GM23248 (cell line): ENCODE measurements at places on chromosomes 1 and 21. TPM values are rescaled to one million over a fixed set of nuclear protein-coding genes. Genes with fewer than 3 reads are reported as not detected.

GJC2 gene
- total RNA-seq = 0.54 and 2.7 TPM in 2 replicates

CFHR4 gene
- not detected in 2 replicates for total RNA-seq

UBE2U gene
- total RNA-seq = not detected in 2 replicates

WDR64 gene
- total RNA-seq = not detected in 2 replicates

BLACAT1 gene
- total RNA-seq = not detected in 2 replicates

SH2D1B gene
- total RNA-seq = not detected in 2 replicates

MYCL gene
- 0.32 TPM in 1 of 2 replicates, not detected in the other for total RNA-seq

TLR5 gene
- total RNA-seq = not detected in 2 replicates
